ENCODE measurements at places on chromosomes 6 and 20. TPM values are rescaled to one million over a fixed set of nuclear protein-coding genes. Genes with fewer than 3 reads are reported as not detected.

DNA sequence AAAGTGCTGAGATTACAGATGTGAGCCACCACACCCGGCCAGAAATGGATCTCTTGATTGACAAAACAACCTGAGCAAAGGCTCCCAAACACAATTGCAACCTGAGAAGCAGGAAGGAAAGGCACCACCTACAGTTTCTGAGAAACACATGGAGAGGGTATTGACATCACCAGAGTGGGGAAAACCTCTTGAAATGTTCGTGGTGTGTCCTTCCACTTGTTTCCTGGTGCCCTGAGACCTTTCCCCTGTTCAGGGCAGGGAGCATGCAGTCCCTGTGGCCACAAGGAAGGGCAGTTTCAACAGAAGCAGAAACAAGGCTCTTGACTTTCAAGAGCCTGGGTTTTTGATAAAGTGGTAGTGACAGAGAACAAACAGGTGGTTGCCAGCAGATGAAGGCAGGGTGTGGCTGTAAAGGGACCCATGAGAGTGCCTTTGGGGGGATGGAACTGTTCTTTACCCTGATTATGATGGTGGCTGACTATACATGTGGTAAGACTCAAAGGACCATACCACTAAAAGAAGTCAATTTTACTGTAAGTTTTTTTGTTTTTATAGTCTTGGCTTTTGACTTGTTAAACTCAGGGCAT is 3.2 kb upstream of the BPIFA1 start:
- no peak for DNase-seq

DNA sequence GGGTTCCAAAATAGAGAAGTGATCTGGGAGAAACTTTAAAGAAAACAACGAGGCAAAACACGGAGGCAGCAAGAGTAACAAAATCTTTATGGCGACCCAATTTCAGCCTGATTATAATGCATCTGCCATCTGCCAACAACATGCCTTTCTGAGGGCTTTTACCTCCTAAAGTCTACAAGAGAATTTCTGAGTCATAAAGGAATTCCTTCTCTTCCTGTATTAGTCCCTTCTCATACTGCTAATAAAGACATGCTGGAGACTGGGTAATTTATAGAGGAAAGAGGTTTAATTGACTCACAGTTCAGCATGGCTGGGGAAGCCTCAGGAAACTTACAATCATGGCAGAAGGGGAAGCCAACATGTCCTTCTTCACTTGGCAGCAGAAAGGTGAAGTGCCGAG is 226.6 kb downstream of the HACE1 start:
- DNase-seq, result no peak

- DNase-seq, result no peak
Measured at GRCh38 chr20:15387228-15387627, 1049.8 kb upstream of the FLRT3 start.

- no peak for DNase-seq
Measured at GRCh38 chr20:10660661-10661060, 13.1 kb downstream of the JAG1 start.

DNA sequence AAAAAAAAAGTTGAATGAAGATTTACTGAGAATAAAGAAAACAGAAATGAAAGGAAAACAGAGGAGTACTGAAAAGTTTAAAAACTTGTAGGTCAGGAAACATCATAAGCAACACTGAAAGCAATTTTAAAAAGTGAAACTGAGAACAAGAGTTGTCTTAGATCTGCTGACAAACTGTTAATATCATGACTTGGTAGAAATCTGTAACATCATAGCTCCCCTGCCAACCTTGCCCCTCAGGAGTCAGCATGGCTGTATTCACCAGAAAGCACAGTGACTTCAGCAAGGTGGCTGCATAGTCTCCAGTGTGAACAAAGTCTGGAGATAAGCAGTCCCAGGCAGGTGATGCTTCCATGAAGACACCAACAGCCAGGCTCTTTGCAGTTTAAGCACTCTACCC is 5.3 kb downstream of the NAA20 start:
- no peak for DNase-seq

DNA sequence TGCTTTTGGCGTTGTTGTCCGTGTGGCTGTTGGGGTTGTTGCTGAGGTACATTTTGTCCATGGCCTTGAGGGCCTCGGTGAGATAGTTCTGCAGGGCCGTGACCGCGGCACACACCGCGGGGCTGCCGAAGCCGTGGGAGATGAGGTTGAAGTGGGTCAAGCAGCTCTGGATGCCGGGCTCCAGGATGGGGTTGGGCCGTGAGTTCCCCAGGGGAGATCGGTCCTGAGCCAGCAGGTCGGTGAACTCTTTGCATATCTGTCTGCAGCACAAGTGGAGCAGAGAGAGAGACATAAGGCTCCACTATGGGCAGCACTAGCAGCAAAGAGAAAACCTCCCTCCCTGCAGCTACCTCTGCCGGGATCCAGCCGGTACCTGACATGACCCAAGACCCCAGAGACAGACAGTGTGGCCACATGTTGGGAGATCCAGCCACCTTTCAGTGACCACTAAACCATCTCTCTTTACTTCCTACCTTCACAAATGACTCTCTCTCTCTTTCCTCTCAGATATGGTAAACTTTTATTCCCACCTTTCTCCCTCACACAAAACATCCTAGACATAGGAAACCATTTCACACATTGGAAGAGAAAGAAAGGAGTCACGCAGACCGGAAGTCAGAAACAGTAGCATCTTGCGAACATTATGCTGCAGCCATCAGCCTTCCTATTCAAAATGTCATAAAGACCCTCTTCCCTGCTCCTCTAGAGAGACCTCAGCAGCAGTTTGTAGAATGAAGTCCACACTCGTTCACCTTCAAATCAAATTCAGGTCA is 16.2 kb downstream of the TFAP2A start:
- no peak for DNase-seq

DNA sequence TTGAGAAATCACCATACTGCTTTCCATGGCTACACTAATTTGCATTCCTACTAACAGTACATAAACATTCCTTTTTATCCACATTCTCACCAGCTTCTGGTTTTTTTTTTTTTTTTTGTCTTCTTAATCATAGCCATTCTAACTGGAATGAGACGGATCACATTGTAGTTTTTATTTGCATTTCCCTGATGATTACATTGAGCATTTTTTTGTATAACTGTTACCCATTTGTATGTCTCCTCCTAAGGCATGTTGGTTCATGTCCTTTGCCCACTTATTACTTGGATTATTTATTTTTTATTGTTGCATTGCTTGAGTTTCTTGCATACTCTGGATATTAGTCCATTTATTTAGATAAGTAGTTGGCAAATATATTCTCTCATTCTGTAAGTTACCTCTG is 258.0 kb downstream of the MEI4 start:
- DNase-seq, result no peak

DNA sequence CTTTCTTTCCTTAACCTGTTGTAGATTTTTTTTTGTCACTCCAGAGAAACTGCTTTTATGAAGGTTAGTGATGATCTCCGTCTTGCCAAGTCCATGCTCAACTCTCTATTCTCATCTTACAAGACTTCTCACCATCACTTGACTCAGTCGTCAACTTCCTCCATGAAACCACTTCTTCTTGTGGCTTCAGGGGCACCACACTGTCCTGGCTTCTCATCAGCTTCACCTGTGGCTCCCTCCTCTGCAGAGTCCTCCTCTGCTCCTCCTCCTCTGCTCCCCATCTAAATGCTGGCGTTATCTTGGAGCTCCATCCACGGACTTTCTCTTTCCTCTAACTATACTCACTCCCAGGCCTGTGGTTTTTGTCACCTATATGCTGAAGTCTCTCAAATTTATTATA is 187.5 kb downstream of the BACH2 start:
- no peak for DNase-seq

DNA sequence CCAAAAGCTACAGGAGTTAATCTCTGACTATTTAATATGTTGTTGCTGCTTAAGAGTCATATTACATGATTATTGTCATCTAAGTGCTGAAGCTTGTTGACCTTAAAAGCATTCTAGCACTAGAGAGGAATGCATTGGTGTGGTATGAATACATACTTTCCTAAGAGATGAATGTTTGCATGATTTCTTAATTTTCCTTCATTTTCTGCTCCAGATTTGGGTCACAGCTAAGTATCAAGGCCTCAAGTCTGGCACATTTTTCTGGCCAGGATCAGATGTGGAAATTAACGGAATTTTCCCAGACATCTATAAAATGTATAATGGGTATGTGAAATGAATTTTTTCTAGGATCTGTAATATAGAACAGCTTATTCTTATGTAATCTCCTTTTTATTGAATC is 53.6 kb downstream of the ENPP1 start:
- no peak for DNase-seq

DNA sequence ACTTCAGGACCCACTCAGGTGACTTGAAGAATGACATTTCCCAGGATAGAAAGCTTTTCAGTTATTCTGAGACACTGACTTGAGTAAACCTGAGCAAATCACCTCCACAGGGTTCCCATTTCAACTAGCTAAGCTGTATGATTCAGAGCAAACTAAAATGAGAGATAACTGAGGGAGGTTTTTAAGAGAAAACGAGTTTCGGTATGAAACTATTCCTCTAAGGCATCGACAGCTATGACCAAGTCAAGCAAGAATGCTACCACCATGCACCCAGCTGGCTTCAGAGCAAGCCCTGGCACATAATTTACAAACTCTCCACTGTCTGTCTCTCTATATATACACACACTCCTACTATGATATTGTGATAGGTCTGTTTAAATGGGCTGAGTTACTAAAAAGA is 75.4 kb downstream of the PERP start:
- DNase-seq, result no peak

GRCh38 chr6:14142063-14142450 is 24.5 kb downstream of the CD83 start:
- DNase-seq, result no peak

TENT5A gene
- 25.7 TPM for polyA plus RNA-seq

AK9 gene
- polyA plus RNA-seq, result 7.2 TPM

PDCD2 gene
- 67.7 TPM for polyA plus RNA-seq

CYP24A1 gene
- polyA plus RNA-seq, result not detected
